ENCODE measurements at places on chromosomes 16 and 17. TPM values are rescaled to one million over a fixed set of nuclear protein-coding genes. Genes with fewer than 3 reads are reported as not detected.

KRTAP4-4 gene
- not detected for total RNA-seq

WFDC1 gene
- total RNA-seq = 1.9 TPM

RPS2 gene
- 1,889 TPM for total RNA-seq

PPL gene
- 23.1 TPM for total RNA-seq

SDR42E1 gene
- 1.0 TPM for total RNA-seq

- ATAC-seq = no peak
These were observed 40.1 kb upstream of the GSG1L start for GRCh38 chr16:28103516-28104170.

DNA sequence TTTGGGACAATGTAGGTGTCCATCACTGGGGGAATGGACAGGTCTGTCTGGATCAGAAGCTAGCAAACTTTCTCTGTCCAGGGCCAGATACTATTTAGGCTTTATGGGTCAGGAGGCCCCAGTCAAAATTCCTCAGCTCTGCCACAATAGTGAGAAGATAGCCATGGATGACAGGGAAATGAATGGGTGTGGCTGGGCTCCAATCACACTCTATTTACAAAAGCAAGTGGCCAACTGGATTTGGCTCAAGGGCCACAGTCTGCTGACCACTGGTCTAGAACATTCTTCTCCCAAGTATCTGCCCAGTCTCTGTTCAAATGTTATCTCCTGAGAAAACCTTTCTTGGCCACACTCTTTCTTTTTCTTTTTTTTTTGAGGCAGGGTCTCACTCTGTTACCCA lies 339.9 kb downstream of the SOX9 start:
- no peak for ATAC-seq

DNA sequence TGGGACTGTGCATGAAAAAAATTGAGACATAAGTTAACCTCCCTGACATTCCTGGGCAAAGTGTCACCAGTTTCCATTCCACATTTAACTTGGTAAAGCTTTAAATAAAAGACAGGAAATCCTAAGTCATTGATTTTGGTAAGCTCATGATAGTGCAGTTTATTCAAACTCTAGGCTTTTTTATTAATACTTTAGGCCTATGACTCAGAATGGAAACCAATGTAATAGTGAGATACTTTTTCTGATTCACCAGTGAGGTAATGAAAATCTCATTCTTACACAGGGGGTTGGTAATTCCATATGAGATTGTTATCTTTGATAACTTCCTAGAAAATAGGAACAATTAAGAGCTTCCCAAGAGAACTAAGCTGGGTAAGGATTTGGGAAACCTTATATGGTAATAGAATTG lies 91.1 kb downstream of the NLK start:
- ATAC-seq = no peak

DNA sequence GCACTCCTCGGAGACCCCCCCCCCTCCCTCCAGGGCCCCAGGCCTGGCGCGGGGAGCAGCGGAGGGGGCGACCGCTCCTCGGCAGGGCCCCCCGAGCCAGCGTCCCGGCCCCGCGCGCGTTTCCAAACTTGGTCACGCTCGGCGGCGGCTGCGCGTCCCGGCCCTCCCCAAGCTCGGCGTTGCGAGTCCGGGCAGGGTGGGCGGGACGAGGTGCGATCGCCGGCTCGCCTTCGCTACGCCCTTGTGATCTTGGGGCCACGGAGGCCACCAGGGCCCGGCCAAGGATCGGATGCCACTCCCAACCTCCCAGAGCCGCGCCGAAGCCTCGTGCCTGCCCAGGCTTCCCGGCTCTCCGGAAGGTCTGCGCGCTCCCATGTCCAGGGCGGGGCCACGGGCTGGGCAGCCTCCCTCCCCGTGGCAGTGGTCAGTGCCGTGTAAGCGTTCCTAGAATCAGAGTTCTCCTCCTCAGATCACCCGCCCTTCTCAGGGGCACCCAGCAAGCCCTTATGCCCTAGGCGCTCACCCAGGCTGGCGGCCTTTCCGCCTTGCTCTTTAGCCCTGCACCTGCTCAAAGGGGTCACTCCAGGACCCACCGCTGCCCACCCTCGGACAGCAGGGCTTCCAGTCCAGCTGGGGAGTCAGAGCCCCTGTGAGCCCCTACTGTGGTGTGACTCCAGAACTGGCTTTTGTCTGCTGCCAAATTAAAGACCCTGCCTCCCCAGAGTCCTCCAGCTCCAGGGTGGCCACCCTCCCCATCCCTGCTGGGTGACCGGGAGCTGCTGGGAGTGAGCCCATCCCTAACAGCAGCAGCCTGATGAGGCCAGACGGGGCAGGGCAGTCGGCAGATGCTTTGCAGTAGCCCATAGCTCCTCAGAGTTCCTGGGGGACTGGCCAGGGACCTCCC lies 12.2 kb upstream of the MRPS23 start:
- peak; percentile 64 for ATAC-seq

DNA sequence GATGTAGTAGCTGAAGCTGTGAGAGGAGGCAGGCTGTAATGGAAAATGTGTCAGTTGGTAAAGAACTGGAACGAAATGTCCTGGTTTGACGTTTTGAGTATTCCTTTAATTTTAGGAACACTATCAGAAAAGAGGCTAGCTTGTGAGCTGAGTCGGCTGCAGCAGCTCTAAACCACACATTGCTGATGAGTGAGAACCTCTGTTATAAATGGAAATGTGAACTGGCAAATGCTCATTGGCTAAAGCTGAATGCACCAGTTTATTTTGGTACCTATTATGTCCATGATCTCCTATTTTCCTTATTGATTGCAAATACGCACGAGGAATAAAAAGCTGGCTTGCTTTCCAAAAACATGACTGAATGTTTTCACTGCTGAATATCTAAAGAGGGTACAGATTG lies 11.0 kb upstream of the WIPI1 start:
- ATAC-seq = no peak

DNA sequence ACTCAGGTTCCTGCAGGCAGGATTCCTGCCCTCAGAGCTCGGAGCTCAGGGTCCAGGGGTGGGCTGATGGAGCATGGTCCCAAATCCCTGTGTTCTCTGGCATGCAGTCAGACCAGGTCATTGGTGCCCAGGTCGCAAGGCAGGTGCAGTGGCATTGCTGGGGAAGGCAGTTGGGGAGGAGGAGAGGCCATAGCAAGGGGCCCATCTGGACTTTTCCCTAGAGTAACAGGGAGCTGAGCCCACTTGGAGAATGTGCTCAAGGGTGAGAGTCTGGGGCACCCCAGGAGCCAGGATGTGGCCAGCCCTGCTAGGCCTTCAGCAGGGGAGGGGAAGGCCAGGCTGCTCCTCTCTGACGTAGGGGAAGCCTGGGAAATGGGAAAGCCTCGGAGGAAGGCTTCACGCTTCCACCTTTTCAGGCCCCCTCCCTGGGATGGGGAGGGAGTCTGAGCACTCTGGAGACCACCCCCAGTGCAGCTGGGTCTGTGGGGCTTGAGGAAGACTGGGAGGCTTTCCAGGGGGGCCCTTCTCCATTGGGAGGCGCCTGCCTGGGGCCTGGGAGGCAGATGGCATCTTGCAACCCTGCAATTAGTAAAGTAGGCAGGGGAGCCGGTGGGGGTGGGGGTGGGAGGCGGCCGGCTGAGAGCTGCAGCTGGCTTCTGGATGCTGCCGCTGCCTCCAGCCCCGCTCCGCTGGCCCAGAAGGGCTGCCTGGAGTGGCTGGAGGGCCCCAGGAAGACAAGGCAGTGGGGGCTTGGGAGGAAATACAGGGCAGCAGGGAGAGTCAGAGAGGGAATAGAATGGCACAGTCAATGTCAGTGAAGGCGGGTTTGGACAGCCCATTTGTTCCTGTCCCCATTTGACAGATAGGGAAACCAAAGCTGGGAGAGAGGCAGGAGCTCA lies 21.1 kb upstream of the DOK4 start:
- no peak for ATAC-seq

DNA sequence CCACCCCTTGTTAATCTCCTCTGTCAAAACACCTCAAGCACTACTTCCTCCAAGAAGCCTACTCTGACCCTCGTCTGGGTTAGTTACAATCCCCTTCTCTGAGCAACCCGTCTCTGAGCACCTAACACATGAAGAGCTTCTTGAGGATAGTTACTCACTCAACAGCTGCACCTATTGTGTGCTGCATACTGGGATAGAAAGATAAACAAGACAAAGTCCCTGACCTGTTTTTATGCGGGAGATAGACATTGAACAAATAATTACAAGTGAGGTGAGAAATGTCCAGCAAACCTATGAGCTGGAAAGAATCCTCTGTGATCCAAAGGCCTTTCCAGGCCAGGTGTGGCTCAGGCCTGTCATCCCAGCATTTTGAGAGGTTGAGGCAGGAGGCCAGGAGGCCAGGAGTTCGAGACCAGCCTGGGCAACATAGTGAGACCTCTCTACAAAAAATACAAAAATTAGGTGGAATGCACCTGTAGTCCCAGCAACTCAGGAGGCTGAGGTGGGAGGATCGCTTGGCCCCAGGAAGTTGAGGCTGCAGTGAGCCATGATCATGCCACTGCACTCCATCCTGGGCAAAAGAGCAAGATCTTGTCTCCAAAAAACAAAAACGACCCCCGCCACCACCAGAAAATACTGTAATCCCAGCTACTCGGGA lies 5.5 kb upstream of the ZNF771 start:
- ATAC-seq = no peak

- ATAC-seq = peak; percentile 30
These were observed 24.4 kb downstream of the SREBF1 start for GRCh38 chr17:17812211-17813054.

DNA sequence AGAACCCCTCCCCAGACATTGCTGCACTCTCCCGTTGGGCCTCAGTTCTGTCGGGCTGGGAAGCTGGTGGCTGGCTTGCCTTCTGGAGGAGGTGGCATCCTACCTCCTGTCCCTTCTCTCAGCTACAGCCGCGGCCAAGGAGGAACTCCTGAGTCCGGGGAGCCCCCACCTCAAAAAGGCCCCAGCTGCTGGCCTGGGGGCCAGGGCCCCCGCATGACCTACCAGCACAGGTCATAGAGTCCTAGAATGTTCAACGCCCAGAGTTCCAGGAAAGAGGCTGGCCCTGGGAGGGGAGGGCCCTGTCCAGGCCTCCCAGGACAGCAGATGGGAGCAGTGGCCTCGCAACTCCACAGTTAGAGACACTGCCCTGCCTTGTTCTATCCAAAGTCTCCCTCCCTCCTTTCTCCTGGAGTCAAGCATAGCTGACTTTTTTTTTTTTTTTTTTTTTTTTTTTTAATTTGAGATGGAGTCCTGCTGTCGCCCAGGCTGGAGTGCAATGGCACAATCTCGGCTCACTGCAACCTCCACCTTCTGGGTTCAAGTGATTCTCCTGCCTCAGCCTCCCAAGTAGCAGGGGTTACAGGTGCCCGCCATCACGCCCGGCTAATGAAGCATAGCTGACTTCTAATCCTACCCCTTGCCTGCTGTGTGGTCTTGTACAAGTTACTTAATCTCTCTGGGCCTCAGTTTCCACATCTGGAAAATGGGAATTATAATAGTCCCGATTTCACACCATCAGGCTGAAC lies 7.1 kb downstream of the CARHSP1 start:
- no peak for ATAC-seq

- peak; percentile 3 for ATAC-seq
These were observed 755 bp upstream of the TUFM start for GRCh38 chr16:28846933-28847273.

- peak; percentile 4 for ATAC-seq
These were observed 1.4 kb downstream of the MSL1 start for GRCh38 chr17:40122999-40123810.

GRCh38 chr17:80869481-80870145 lies 122.0 kb upstream of the CHMP6 start:
- no peak for ATAC-seq

GRCh38 chr16:77439106-77439505 lies 4.3 kb upstream of the ADAMTS18 start:
- no peak for ATAC-seq
